Fibroblast of lung (primary cell): ENCODE measurements at places on chromosomes 4 and X.

DNA sequence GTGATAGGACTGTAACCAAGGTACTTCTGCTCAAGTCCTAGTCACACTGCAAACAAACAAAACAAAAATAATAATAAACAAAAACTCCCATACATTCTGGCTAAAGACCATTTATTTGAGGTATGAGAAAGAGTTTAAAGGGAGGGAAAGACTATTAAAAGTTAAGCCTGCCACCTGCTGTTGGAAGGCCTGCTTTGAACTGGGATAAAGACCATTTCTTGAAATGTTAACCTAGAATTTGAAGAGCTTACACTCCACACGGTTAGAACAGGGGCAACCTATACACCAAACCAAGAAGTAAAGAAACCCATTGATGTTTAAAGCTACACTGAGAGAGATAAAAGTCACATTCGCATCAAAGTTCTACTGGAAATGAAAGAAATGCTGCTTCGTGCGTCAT, 548.7 kb upstream of the DIPK2B start:
- peak overlapping the region; percentile 30 for H3K27ac ChIP-seq
- H3K27me3 ChIP-seq, result no peaks in the 10 kb centered on the region
- H3K4me3 ChIP-seq, result no peak overlapping the region

GRCh38 chr4:48334900-48335384, 6.4 kb upstream of the SLAIN2 start:
- H3K36me3 ChIP-seq, result no peaks in the 10 kb centered on the region
- H3K4me1 ChIP-seq, result peaks cover 19% of the 10 kb centered on the region
- H3K4me3 ChIP-seq, result no peak overlapping the region
- H3K27me3 ChIP-seq, result no peaks in the 10 kb centered on the region

- DNase-seq, result no peak
- H3K27me3 ChIP-seq, result no peaks in the 10 kb centered on the region
- H3K4me3 ChIP-seq, result no peak overlapping the region
- H3K36me3 ChIP-seq, result no peaks in the 10 kb centered on the region
- no peak overlapping the region for H3K27ac ChIP-seq
Observed at GRCh38 chrX:133868250-133868649, 117.1 kb downstream of the GPC3 start.

- no peaks in the 10 kb centered on the region for H3K4me1 ChIP-seq
- no peaks in the 10 kb centered on the region for H3K36me3 ChIP-seq
- peak; percentile 66 for DNase-seq
- H3K4me3 ChIP-seq, result no peak overlapping the region
Observed at GRCh38 chr4:162485486-162485885, 321.7 kb upstream of the FSTL5 start.

GRCh38 chr4:52546449-52546848, 112.7 kb downstream of the USP46 start:
- H3K27ac ChIP-seq, result no peak overlapping the region
- no peaks in the 10 kb centered on the region for H3K4me1 ChIP-seq
- DNase-seq, result no peak
- no peaks in the 10 kb centered on the region for H3K36me3 ChIP-seq
- H3K4me3 ChIP-seq, result no peak overlapping the region

- no peak overlapping the region for H3K27ac ChIP-seq
- no peaks in the 10 kb centered on the region for H3K36me3 ChIP-seq
- peak; percentile 9 for DNase-seq
- H3K27me3 ChIP-seq, result no peaks in the 10 kb centered on the region
- H3K4me1 ChIP-seq, result no peaks in the 10 kb centered on the region
- no peak overlapping the region for H3K4me3 ChIP-seq
Observed at GRCh38 chr4:148434075-148434773, 8.0 kb downstream of the NR3C2 start.

- peaks cover 2% of the 10 kb centered on the region for H3K27me3 ChIP-seq
- peak; percentile 18 for DNase-seq
- H3K4me3 ChIP-seq, result no peak overlapping the region
- H3K4me1 ChIP-seq, result no peaks in the 10 kb centered on the region
Observed at GRCh38 chr4:87962398-87963146, 12.9 kb upstream of the SPP1 start.

DNA sequence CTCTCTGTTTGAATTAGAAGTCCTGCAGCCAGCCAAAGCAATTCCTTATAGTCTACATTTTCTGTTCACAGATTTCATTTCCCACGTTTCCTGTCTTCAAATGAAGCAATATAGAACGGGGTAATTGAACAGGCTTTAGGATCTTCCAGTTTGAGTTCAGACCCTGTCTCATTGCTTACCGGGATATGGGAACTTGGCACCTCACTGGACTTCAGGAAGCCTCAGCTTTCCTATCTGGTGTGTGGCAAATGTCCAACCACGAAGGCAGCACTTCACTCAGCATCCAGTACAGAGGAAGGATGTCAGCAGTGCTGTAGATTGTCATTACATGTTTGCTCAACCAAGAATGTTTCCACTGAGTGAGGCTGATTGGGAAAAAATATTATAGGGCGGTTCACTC, 271.1 kb upstream of the ZFP42 start:
- no peaks in the 10 kb centered on the region for H3K36me3 ChIP-seq
- H3K4me3 ChIP-seq, result no peak overlapping the region
- DNase-seq, result no peak

DNA sequence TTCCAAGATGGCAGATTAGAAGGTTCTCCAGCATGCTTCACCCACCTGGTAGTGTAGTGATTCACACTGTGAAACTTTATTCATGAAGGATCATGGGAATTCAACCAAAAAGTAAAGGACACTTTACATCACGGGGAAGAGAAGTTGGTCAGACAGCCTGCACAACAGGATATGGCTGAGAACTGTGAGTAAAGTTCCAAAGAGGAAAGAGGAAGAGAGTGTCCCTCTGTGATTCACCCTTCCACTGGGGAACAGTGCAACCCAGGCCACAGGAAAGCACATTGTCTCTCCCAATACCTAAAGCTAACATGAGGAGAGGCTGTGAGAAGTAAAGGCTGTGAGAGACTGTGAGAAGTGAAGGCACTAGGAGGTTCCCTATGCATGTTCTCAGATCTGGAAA, 137.2 kb downstream of the STPG2 start:
- H3K36me3 ChIP-seq, result no peaks in the 10 kb centered on the region
- H3K27ac ChIP-seq, result no peak overlapping the region
- no peaks in the 10 kb centered on the region for H3K27me3 ChIP-seq
- no peak overlapping the region for H3K4me3 ChIP-seq

- H3K27me3 ChIP-seq, result no peaks in the 10 kb centered on the region
- no peak overlapping the region for H3K4me3 ChIP-seq
- no peak for DNase-seq
Observed at GRCh38 chr4:63396269-63396668, 1013.0 kb downstream of the TECRL start.

DNA sequence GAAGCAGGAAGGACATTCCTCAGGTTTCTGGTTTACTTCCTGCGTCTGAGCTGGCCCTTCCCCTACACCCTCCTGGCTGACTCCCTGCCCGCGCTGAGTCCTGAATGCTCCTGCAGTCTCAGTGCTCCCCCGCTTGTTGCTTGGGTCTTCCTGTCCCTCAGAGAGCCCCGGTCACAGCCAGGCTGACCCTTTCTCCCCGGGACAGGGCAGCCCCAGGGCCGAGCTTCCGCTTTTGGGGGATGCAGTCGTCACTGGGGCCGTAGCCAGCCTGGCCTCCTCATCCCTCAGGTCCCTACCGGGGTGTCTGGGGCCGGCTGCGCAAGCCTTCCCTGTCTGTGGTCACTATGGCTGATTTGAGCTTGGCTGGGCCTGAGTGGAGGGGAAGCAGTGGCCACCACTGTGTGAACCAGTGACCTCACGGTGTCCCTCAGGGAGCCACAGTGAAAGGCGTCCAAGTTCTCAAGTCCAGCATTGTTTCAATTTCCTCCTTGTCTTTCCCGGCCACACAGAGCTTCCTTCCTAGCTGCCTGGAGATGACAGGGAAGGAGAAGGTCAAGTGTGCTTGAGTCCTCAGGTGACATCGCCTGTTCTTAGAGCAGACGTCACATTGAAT, 34.1 kb upstream of the ASMTL start:
- no peak for DNase-seq
- no peak overlapping the region for H3K27ac ChIP-seq
- no peaks in the 10 kb centered on the region for H3K4me1 ChIP-seq
- no peaks in the 10 kb centered on the region for H3K36me3 ChIP-seq
